ENCODE measurements at places on chromosomes 1 and 21.
A peak's percentile ranks its signal among the peaks of the same experiment; 100 is the strongest.

GRCh38 chr1:27592931-27593677 is 10.8 kb downstream of the AHDC1 start:
- no peak for DNase-seq

- peak; percentile 93 for DNase-seq
These were observed 350 bp upstream of the S100A6 start for GRCh38 chr1:153536012-153536670.

DNA sequence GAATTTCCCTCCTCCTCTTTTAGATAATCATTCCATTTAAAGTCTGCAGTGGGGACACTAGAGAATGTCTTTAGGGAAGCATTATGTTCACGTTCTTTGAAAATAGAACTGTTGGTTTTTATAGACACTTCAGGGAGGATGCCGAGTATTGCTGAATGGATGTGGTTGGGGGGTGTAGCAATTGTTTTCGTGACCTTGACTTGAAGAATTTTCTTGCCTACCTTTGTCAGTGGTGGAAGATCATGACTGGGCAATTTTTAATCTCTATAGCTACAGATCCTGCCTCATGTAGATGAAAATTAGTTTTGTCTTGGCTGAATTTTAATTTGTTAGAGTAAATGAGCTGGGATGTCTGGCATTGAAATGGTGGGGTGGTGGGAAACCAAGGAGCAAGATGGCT is 3.8 kb downstream of the SMG7 start:
- no peak for DNase-seq

- no peak for DNase-seq
These were observed 14.1 kb upstream of the A3GALT2 start for GRCh38 chr1:33335020-33335419.

GRCh38 chr1:3954170-3955169 is 54.4 kb upstream of the C1orf174 start:
- no peak for DNase-seq

DNA sequence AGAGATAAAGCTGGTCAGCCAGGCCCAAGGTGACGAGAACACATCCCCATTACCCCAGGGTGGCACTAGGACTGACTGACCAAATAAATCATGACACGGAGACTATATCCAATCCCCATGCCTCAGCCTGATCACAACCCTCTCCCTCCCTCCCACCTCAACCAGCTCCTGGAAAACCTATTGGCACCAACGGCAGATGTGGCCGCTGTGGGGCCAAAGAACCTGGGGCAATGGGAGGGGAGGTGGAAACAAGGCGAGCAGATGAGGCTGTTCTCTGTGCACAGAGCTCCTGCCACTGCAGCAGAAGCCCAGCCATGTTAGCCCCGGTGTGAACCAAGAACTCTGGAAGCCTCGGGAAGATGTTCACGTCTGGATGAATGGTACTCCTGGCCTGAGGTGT is 77.6 kb downstream of the CD247 start:
- no peak for DNase-seq

GRCh38 chr1:226661965-226662364 is 77.1 kb downstream of the ITPKB start:
- no peak for DNase-seq
